ENCODE measurements at places on chromosomes 12 and 14.

DNA sequence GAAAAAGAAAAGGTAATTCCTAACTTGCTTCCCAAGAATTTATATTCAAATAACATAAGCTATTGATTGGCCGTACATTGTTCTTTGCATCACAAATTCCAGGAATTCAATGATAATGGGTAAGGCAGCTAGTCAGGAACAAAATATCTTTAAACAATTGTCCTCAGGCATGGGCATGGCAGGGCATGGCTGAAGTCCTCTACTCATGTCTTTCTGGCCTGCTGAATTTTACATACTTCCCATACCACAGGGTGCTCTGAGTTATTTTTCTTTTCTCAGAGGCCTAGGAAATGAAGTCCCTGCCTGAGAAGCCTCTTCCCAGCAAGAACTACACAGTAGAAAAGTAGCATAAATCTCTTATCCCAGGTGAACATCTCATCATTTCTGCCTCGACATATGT is 15.1 kb upstream of the DRAM1 start:
- no peak for DNase-seq

GRCh38 chr14:86462193-86462753 is 932.3 kb downstream of the FLRT2 start:
- no peak for DNase-seq

- no peak for DNase-seq
Observed at GRCh38 chr12:70806827-70807226, 113.7 kb downstream of the PTPRR start.

DNA sequence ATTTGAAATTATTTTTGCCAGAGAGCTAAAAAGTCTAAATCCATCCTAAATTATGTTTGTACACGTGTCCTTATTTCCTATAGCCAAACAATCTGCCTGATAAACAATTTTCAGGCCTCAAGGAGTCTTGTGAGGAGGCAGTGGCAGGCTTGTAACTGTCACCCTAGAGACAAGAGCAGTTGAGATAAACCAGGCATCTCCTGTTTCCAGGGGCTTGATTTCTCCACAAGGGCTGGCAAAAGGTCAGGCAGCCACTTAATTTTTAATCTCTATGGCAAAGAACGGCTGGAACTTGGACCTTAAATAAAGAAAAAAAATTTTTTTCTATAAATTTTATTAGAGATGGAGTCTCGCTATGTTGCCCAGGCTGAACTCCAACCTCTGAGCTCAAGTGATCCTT is 15.5 kb downstream of the PKP2 start:
- no peak for DNase-seq

DNA sequence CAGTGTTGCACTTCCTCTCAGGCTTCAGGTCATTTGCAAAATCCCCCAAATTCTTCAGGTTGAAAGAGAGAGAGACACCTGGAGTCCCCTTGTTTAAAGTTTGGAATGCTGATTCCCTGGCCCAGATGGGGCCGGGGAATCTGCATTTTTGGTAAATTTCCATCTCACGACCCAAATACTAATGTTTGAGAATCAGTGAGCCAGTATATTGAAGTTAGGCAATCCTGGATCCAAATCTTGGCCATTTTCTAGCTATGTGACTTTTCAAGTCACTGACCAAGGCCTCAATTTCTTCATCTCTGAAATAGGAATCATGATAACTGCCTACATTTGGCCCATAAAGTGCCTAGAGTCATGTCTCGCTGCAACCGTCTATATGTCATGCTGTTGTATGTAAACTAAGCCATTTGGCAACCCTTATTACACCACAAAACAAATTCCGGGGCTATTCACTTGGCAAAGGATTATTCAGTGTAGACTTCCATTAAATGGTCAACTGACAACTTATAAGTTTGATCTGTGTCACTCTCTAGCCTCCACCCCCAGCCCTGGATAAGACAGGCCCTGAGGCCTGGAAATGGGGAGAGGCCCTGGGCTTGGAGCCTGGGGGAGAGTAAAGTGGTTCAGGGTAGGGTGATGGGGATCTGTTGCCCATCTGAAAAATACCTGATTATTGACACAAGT is 3.7 kb upstream of the ZFP36L1 start:
- no peak for DNase-seq

Measured in stimulated activated CD4-positive, alpha-beta T cell treated with anti-CD3 and anti-CD28 coated beads, Interleukin-12 subunit alpha, Interleukin-12 subunit beta, amount 100 ng/mL, for 24 hours (primary cell).